Nucleus accumbens (tissue), 56 donors: ENCODE measurements at places on chromosomes 11 and 22.
A peak's percentile ranks its signal among the peaks of the same experiment; 100 is the strongest.

DNA sequence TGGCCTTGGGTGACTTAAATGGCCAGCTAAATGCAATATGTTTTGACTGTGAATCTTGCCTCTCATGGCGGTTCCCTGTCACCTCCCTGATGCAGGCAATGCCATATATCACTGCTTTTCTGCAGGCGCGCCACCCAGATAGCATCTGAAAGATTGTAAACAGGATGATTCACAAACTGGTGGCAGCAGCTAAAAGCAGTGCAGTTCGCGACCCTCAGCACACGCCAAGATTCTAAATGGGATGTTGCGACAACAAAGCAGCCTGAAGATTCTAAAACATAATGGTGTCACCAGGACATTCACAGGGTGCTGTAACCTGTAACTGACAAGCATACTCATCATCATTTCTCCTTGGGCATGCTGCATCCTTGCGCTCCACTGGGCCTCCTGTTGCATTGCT lies 440.4 kb upstream of the CADM1 start:
- DNase-seq = no peak

DNA sequence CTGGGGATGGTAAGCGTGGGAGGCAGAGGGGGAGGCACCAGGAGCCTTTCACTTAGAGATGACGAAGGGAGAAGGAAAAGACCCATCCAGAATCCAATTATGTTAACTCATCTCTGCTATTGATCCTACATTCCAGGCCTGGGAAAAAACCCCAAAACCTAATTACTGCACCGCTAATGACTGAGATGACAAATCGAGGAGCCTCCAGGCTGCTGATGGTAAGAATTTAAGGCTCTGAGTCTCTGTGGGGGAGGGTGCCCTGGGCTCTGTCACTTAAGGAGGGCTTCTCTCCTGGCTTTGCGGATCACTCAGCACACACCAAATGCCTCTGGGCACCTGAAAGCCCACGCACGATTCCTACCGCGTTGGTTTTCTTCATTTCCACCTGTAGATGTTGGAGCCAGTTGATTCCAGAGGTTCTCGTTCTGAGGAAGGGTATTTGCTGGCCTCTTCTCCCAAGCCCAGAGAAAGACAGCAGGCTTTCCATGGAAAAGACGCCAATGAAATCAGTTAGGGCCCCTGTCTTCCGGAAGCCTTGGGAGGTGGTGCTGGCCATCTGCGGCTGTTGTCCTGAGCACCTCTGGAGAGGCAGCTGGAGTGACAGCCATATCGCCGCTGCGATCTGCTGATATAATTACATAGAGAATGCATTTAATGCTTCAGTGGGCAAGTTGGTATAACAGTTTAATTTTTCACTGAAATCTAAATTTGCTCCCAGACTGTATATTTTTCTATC lies 751.2 kb downstream of the BRD1 start:
- DNase-seq = no peak

DNA sequence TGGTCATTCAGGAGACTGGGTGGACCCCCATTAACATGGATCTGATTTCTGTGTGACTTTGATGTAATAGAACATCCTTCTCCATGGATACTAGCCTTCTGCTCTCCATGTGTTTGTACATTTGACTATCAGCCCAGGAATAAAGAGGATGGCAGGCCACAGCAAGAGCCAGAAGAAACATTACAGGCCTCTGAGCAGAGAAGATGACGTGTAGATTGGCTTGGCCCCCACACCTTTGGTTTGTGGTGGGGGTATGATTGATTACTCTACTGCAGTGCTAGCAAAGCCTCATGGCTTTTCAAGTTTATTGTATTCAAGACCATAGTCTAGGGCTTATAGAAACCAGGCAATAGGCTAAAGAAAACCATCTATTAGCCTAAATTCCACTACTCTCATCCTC lies 77.0 kb downstream of the GRAMD1B start:
- DNase-seq = no peak

DNA sequence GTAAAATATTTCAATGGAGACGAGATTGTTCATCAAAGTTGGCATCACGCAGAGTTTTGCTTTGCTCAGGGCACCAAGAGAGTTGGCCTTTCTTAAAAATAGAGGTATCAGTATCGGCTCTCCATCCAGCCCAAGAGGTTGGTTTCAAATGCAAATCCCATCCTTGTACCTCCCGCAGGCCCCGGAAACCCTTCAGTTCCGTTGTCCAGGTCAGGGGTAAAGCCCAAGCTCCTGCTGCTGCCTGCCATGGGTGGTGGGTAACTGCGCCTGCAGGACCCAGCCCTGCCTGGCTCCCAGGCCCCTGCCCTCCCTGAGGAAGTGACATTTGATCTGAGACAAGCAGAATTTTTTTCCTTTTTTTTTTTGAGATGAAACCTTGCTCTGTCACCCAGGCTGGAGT lies 49.3 kb upstream of the RTL6 start:
- DNase-seq = no peak

- no peak for DNase-seq
Observed at GRCh38 chr11:105144887-105145286, 5.3 kb upstream of the CARD18 start.

GRCh38 chr11:44529895-44530412 lies 35.5 kb upstream of the CD82 start:
- no peak for DNase-seq

- no peak for DNase-seq
Observed at GRCh38 chr11:45208135-45208534, 61.7 kb downstream of the PRDM11 start.

DNA sequence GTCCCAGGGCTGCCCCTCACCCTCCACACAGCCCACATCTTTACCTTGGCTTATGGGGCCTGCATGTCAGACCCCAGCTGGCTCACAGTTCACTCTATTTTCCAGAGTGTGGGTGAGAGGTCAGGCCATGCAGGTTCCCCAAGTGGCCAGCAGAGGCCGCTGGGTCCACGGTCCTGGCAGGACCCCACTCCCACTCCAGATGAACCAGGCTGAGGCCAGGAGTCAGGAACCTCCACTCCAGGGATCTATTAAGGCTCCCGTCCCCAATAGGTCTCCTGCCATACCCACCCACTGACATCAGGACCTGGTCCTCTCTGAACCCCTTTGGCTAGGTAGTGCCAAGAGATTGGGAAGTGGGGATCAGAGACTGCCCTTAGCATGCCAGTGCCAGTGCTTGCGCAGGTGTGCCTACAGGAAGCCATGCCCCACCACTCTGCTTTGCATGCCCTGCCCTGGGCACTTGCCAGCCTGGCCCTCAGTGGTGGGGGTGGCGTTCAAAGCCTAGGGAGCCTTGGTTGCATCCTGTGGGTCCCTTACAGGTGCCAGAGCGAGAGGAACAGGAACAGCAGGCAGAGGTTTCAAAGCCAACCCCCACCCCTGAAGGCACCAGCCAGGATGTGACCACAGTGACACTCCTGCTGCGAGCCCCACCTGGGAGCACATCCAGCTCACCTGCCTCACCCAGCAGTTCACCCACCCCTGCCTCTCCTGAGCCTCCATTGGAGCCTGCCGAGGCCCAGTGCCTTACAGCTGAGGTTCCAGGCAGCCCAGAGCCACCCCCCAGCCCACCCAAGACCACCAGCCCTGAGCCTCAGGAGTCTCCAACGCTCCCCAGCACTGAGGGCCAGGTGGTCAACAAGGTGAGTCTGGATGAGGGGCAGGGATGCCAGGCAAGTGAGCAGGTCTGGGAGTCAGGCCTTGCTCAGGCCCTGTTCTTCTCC lies 8.3 kb downstream of the SMTN start:
- DNase-seq = peak; percentile 46
